Sigmoid colon (tissue), 7 donors: ENCODE measurements at places on chromosomes 2 and 18. TPM values are rescaled to one million over a fixed set of nuclear protein-coding genes. Genes with fewer than 3 reads are reported as not detected.
A peak's percentile ranks its signal among the peaks of the same experiment; 100 is the strongest.

- DNase-seq = no peak
These were observed 92.4 kb upstream of the ZFP36L2 start for GRCh38 chr2:43318791-43319190.

SERPINB12 gene
- total RNA-seq = not detected

DNA sequence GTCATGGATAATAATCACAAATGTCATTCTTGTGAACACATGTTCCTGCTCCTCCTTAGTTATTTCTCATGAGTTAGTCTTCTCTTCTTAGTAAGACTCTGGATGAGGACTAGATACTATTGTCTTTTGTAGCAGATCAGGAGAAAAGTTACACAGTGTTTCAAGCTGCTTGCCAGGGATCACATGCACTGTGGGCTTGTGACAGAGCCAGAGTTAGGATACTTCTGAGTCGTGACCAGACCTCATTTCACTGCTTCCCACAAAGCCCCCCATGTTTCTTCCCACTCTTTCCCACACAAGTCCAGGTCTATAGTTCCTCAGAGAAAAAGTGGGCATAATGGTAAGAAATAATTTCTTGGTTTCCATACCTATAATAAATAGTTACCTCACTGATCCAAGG, 80.2 kb upstream of the LRATD1 start:
- DNase-seq = no peak

SGPP2 gene
- total RNA-seq = 0.49 TPM

DNA sequence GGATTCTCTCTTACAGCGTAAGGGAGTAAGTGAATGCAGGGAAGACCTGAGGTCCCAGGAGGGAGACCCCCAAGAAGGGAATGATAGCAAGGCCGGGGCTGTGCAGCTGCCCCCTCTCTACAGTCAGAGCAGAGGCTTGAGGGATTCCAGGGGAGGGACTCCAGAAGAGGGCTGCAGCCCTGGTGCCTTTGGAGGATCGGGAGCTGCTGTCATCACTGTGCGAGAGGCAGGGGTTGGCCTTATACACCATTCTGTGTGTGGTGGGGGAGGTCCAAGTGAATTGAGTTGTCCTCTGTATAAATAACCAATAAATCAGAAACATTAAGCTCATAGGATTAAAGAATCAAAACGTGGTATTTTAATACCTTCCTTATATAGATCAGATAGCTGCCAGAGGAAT, 114.9 kb downstream of the GLI2 start:
- peak; percentile 47 for DNase-seq

- DNase-seq = no peak
These were observed 146.2 kb upstream of the LYPD1 start for GRCh38 chr2:132816234-132816633.

PRR30 gene
- total RNA-seq = not detected

DNA sequence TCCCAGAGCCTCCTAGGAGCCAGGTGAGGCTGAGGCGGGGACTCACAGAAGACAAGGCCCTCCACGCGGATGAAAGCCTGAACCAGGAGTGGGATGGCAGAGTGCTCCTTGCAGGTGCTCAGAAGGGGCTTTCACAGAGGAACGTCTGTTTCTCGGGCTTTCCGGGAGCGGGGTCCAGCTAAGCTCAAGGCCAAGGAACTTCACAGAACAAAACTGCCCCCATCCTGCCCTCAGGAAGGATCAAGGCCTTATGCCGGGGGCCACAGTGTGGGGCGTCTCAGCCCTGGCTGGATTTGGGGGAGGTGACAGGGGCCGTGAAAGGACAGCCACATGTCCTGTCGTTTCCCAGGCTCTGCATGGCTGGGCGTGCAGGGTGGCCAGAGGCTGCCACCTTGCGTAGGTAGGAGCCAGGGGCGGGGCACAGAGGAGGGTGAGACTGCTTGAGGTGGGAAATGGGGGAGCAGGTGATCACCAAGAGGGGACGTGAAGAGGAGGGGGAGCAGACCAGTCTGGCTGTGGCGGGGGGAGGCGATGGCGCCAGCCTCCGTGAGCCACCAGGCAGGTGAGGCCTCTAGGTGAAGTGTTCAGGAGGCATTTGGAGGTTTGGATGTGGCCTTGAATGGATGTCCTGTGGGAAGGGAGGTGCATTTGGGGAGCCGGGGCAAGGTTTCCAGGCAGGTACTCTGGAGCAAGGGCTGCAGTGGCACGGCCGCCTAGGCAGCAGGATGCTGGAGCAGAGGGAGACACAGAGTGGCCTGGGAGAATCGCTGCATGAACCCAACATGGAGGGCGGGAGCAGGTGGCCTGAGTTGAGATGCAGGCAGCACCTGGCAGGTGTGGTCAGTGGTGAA, 79.1 kb downstream of the TWIST2 start:
- DNase-seq = peak; percentile 60

DNA sequence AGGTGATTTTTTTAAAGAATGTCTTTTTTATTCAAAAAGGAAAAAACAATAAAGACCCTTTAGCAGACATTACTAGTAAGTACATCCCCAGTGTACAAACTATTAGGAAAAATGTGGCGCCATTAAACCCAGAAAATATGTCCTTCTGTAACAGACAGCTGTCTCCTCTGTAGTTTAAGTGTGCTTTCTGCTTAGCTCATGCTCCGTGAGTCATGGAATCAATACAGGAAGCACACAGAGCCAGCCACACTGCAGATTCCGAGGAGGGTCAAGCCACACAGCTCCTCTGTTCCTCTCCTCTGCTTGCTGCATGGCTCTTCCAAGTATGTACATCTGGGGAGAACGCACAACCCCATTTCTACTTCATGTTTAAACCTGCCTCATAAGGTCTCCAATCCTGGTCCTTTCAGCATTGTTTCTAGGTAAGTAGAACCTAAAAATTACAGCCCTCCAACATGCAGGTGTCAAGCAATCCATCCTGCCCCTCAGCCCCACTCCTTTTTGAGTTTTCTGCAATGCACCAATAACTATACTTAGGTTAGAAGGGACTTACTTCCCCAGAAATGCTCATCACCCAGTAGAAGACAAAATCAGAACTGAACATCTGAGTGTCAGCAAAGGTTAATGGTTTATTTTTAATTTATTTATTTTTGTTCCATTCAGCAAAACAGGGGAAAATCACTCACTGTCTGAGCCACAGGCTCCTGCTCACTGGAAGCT, 37.5 kb downstream of the ACVR1 start:
- DNase-seq = no peak

DNA sequence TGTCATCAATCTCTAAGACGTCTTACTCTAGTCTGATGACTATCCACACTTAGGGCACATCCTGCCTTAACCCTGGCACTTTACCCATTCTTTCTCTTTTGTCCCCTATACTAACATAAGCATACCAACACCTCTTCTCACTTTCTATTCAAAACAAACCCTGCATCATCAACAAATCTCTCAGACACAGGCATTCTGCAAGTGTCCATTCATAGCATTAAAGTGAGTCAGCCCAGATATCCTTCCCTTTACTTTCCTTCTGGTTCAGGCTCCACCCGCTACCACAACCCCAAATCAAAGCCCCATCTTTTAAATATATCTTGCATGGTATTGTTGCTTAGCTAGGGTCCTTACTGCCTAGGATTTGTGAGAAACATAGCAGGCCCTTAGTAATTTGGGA, 3.8 kb downstream of the GRB14 start:
- no peak for DNase-seq

- DNase-seq = no peak
These were observed 34.3 kb downstream of the ASB1 start for GRCh38 chr2:238461051-238461450.

- DNase-seq = no peak
These were observed 216.1 kb upstream of the THUMPD2 start for GRCh38 chr2:39995005-39995737.

DNA sequence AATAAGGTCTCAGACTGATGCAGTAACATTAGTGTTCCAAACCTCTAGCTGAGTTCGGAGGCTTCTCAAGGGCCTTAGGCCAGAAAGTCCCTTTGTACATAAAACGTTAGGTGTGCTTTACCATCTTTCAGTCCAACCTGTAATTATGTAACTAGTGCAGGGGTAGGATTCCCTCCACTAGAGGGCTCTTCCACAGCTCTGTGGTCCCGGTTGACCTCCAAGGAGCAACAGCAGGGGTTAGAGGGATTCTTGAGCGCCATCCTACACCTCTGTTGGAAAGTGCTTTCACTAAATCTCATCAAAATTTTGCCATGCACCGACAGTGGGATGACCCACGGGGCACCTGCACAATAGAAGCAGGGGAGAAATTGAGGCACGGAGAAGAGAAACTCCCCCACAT, 155.8 kb upstream of the LRP1B start:
- no peak for DNase-seq

CSRNP3 gene
- total RNA-seq = 3.9 TPM

GRCh38 chr2:150120326-150120955, 367.0 kb downstream of the RND3 start:
- DNase-seq = no peak

DNA sequence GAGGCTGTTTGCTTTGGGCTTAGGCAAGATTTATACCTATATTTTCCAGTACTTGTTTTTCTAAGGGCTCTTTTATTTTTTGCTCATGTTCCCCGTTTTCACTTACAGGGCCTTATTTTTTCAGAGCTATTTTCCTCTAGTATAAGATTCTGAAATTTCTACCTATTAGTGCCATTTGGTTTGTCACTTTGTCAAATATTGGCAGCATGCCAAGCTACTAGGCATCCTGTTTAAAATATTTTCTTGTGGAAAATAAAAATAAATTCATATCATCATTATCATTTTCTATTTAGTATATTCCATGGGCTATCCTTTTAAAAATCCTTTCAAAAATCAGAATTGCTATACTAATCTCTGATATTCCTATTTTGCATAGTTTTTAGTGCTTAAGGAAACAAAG, 64.8 kb upstream of the CHST9 start:
- DNase-seq = no peak

- no peak for DNase-seq
These were observed 8.1 kb downstream of the NBEAL1 start for GRCh38 chr2:203022751-203023150.

DNA sequence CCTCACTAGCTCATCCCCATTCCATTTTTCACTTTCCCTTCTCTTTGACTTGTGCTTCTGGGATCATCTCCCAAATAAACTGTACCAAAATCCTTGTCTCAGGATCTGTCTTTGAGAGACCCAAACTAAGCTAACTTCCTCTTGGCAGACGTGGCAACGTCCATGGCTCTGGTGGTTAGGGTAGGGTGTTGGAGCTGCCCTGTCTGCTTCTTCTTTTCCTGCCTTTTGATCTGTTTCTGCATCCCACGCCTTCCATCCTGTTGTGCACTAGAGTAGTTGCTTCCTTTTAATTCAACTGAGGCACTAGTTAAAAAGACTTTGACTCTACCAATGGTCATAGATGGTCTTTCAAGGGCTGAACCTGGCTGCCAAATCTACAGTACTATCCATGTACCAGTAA, 5.5 kb upstream of the MAP4K4 start:
- DNase-seq = no peak

DNA sequence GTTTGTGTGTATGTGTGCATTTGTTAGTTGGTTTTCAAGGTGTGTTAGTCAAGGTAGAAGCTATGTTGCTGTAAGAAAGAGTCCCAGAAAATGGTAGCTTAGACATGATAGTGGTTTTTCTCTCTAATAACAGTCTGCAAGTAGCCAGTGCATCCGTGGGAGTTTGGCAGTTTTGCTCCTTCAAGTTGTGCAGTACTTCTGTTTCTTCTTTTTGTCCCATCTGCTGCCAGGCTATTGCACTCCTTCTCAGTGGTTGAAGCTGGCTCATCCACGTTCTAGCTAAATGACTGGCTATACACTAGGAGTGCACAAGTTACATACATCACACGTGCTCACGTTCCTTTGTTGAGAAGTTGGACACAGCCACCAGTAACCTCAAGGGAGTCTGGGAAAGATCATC, 134.7 kb downstream of the ASXL3 start:
- DNase-seq = no peak

GRCh38 chr18:48342581-48342980, 66.6 kb downstream of the ZBTB7C start:
- DNase-seq = no peak

DNA sequence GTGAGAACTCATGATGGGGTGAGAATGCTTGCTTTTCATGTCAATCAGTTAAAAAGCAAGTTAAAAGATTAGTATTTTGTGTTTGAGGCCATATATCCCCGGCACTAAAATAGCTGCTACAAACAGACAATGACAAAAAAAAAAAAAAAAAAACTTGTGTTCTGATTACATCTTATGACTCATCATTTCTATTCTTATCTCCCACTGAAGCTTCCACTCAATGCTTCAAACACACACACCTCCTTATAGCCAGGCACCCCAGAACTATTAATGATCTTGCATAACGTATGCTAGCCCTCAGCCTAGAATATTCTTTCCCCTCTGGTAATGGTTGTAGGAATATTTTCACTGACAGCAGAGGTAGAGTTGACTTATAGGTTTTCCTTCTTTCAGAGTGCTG, 778.3 kb downstream of the TRIB2 start:
- DNase-seq = no peak

XDH gene
- total RNA-seq = 0.71 TPM

- no peak for DNase-seq
These were observed 57.3 kb upstream of the PSMD14 start for GRCh38 chr2:161250864-161251436.

GRCh38 chr18:48994926-48995835, 44.4 kb upstream of the SMAD7 start:
- DNase-seq = no peak

GKN2 gene
- not detected for total RNA-seq

DNA sequence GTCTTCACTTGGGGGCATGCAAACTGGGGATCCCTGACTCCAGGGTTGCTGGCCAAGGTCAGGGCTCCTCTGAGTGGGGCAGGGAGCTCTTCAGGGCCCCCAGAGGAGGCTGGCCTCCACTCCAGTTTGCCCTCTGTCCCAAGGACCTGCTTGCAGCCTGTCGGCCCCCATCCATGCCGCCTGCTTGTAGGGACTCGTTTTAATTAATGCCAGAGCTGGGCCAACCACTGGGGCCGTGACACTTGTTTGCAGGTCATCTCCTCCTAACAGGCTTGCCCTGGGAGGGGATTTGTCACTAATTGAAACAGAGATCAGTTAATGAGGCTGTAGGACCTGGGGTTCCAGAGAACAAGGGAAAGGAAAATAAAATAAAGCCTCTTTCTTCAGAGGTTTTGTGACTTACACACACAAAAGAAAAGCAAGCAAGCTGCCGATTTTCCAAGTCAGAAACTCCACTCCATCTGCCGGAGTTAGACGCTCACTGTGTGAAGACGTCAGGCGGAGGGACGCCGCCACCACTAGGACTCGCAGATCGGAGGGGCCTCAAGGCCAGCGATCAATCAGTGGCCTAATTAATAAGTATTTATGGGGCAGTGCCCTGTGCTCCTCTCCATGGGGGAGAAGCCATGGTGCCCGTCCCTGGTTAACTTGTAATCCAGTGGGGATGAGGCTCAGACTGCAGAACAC, 75.9 kb downstream of the SFXN5 start:
- DNase-seq = peak; percentile 44

- no peak for DNase-seq
These were observed 360.1 kb upstream of the VWC2L start for GRCh38 chr2:214050731-214051130.

GRCh38 chr2:53711271-53711780, 56.3 kb upstream of the CHAC2 start:
- DNase-seq = no peak

CDH7 gene
- total RNA-seq = not detected

BMPR2 gene
- 49.9 TPM for total RNA-seq

- DNase-seq = no peak
These were observed 3.5 kb upstream of the SLC9A2 start for GRCh38 chr2:102615620-102616436.
